Lower leg skin (tissue), 4 donors: ENCODE measurements at places on chromosomes 6 and 20.

- DNase-seq: no peak
Measured at GRCh38 chr20:36091561-36092397, 62.8 kb upstream of the EPB41L1 start.

GRCh38 chr6:139262519-139263300 lies 29.1 kb downstream of the TXLNB start:
- no peak for DNase-seq

GRCh38 chr20:46832555-46832954 lies 62.1 kb upstream of the EYA2 start:
- no peak for DNase-seq

DNA sequence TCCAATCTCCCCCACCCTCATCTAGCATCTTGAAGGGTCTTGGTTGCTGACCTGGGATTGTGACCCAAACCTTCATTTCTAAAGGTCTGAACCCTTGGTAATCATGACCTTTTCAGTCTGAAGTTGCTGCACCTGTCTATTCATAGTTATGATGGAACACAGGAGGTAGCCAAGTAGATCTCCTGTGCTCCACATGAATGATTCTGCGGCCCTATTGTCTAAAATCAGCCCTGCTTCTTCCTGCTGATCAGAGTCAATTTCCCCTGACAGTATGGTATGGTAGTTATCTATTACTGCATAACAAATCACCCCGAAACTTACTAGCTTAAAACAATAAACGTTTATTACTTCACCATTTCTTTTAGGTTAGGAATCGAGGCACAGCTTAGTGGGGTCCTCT lies 9.0 kb downstream of the OR2B6 start:
- no peak for DNase-seq

GRCh38 chr6:66599541-66599940 lies 892.5 kb upstream of the EYS start:
- no peak for DNase-seq

- DNase-seq: no peak
Measured at GRCh38 chr6:128511506-128511905, 8.9 kb downstream of the PTPRK start.

DNA sequence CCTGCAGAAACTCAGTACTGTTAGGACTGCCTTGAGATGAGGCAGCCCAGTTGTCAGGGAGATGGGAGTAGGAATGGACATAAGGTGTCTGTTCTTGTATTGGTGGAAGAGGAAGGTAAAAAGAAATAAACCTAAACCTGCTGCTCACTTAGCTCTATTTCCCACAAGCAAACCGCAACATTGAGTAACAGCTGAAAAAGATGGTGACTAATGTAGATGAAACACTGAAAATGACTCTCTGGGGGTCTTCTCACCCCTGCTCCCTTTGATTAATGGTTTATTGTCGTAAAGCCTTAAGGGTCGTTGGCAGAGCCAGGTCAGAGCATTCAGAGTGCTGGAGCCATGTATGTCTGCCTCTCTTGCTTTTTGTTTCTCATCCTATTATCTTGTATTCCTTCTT lies 87.5 kb downstream of the FOXO3 start:
- DNase-seq: no peak

- DNase-seq: no peak
Measured at GRCh38 chr20:23939641-23940040, 48.9 kb downstream of the GGTLC1 start.

DNA sequence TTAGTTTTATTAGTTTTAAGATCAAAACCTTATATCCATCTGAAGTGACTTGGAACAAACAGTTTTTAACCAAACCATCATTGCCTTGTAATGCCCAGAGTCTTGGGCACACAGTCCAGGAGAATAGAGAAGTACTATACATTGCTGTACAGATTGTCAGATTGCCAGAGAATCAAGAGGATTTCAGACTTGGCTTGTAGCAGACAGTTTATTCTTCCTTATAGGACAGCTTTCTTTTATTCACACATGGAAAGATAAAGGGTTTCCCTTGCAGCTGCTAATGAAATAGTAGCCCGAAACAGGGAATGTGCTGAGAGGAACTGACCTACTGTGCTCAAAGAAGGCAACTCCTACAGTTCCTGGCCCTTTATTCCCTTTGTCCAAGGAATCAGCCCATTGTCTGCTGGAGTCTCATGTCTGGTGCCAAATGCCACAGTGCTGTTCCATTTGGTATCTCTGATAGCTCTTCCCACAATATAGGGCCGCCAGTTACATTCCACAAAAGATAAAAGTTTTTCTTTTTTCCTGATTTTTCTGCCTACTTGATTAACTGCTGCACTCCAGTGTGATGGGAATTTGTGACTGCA lies 30.6 kb downstream of the DCBLD1 start:
- no peak for DNase-seq

DNA sequence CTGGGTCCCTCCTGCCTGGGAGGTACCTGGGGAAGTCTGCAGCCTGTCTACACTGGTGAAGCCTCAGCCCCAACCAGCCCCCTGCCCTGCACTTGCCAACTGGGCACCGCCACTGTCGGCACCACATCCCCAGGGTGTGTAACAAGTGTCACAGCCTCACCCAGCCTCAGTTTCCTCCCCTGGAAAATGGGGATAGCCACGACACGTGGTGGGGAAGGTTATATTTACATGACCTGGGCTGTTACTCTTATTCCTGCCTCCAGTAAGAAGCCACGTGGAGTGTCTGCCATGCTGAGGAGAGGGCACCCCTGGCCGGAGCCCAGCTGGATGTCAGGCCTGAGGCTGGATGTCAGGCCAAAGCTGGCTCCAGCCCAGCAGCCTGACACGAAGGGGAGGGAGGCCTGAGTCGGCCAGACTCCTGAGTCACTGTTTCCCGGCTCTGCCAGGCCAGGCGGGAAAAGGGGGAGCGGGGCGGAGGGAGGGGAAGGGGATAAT lies 44.9 kb downstream of the SNAI1 start:
- DNase-seq: no peak

- no peak for DNase-seq
Measured at GRCh38 chr6:44329858-44330257, 12.6 kb upstream of the SPATS1 start.

DNA sequence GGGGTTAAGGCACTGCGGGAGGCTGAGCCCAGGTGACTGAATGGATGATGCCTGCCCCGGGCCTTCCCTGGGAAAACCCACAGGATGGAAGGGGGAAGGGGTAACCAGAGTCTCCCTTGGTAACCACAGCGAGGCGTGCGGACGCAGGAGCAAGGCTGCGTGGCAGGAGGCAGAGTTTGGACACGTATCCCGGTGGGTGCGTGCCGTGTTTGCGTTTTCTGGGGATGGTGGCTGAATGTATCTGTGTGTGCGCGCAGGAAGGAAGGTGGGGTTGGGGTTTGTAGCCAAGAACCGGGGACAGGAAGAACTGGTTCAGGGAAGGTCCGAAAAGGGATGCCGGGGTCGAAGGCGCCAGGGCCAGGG lies 1.8 kb downstream of the MDGA1 start:
- no peak for DNase-seq

DNA sequence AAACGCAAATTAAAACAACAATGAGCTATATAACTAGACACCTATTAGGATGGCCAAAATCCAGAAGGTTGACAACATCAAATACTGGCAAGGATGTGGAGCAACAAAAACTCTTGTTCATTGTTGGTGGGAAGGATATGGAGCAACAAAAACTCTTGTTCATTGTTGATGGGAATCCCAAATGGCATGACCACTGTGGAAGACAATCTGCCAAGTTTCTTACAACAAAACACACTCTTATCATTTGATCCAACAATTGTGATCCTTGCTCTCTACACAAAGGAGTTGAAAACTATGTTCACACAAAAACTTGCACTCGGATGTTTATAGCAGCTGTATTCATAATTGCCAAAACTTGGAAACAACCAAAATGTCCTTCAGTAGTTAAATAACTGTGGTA lies 61.8 kb upstream of the LAMA2 start:
- no peak for DNase-seq

GRCh38 chr20:18397030-18397429 lies 69.8 kb downstream of the DZANK1 start:
- DNase-seq: no peak

DNA sequence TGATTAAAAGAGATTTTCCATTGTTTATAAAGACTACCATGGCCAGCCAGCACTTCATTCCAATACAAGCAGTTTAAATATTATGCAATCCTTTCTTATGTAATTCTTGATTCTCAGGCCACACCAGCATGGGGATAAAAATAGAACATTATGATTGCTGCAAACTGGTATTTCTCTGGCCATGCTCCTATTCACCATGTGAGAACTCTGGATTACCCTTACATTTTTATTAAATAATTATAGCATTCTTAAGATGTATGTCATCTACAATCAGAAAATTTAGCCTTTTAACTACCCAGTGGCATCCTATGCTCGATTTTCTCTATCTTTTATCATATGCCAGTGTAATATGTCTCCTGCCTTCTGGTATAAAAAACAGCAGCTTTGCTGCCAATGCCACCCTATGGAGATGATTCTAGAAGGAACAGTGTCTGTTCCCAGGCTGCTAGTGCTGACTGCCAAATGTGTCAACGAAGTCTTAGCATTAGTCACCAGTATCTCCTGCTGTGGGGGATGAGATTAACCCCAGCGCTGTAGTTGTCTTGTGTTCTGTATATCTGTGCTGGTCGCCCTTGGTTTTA lies 501.4 kb downstream of the BCKDHB start:
- no peak for DNase-seq

GRCh38 chr20:22366631-22367030 lies 217.7 kb downstream of the FOXA2 start:
- DNase-seq: no peak

DNA sequence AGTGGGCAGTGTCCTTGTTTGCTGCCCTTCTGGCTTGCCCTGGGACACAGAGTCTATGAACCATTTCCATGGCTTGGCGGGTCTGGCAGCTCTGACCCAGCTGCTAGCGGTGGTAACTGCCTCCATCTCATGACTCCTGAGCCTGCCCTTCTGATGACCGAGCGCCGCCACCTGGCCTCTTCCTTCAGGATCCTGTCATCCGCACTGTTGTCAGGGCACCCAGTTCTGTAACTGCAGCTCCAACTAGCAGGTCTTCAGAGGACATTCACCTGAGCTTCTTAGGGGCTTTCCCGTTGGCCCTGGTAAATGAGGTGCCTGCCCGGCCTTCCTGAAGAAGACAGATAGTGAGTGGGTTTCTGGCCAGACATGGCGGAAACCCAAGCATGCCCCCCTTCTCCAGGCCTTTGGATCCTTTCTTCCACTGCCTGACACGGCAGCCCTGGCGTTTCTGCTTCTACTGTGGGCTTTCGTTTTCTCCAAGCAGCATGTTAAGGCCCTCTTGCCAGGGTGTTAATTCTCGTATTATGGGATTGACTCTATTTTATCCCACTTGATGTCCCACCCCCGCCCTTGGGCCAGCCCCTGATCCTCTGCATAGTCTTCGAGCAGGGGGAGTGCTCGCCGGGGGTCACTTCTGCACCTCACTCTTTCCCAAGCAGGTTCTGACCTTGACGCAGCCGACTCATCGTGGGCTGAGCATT lies 24.7 kb downstream of the PACSIN1 start:
- no peak for DNase-seq

- no peak for DNase-seq
Measured at GRCh38 chr6:6756526-6756925, 168.0 kb downstream of the LY86 start.

GRCh38 chr6:108585921-108586536 lies 25.3 kb downstream of the FOXO3 start:
- no peak for DNase-seq

GRCh38 chr20:58328836-58329235 lies 19.3 kb downstream of the RAB22A start:
- DNase-seq: no peak

DNA sequence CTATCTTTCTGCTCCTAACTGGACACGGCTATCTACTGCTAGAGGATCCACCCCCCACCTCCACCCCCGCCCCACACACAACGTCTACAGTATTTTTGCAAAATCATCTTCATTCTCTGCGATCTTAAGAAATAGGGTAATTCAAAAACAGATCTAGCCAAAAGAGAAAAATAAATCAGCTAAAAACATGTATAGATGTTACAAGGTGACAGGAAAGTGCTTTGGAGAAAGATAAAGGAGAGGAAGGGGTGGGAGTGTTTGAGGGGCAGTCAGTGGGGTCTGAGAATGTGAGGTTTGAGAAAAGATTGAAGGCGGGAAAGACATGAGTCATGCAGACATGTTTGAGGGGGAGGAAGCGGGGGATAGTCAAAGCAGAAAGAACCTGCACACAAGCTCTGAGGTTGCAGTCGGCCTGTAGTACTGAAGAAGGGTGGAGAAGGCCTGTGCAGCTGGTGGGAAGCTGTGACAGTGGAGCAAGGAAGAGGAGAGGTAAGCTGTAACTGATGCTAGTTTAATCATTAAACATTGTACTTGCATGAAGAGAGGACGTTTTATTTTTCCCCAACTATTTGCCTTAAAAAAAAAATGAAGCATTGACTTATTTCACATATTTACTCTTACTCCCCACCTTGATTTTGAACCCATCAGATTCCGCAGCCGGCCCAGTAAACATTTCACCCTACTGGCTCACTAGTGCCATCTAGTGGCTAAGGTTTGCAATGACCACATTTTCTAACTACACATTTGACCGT lies 332.6 kb downstream of the ADGRB3 start:
- DNase-seq: no peak

- no peak for DNase-seq
Measured at GRCh38 chr20:50216543-50217206, 26.0 kb downstream of the CEBPB start.
